ENCODE measurements at places on chromosomes 3 and 15.

GRCh38 chr3:197002701-197003454 is 26.7 kb downstream of the MELTF start:
- H3K4me3 ChIP-seq: peak overlapping the region; percentile 80
- peak; percentile 59 for DNase-seq
- no peaks in the 10 kb centered on the region for H3K4me1 ChIP-seq
- no peaks in the 10 kb centered on the region for H3K27me3 ChIP-seq
- H3K27ac ChIP-seq: peak overlapping the region; percentile 89

DNA sequence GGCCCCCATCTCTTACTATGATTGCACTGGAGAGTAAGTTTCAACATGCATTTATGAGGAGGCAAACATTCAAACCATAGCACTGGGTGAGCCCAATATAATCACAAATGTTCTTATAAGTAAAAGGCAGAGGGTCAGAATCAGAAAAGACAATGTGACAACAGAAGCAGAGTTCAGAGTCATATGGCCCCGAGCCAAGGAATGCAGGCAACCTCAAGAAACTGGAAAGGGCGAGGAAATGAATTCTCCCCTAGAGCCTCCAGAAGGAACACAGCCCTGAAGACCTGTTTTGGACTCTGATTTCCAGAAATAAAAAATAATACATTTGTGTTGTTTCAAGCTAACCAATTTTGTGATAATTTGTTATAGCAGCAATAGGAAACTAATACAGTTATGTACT is 81.3 kb upstream of the ABI3BP start:
- H3K4me1 ChIP-seq: no peaks in the 10 kb centered on the region
- no peak for DNase-seq
- no peak overlapping the region for H3K27ac ChIP-seq
- no peaks in the 10 kb centered on the region for H3K36me3 ChIP-seq
- peaks cover 3% of the 10 kb centered on the region for H3K27me3 ChIP-seq

GRCh38 chr15:83207660-83208366 is at the start of gene HDGFL3:
Gene HDGFL3, minus strand, starts transcription at chr15:83207823. Its CDS starts 409 bp downstream, at chr15:83207414.
- H3K27ac ChIP-seq: no peak within 1 kb of the TSS
- no peak for DNase-seq
- peaks cover 5% of the 10 kb centered on the region for H3K4me1 ChIP-seq
- H3K36me3 ChIP-seq: no peaks in the 10 kb centered on the region

DNA sequence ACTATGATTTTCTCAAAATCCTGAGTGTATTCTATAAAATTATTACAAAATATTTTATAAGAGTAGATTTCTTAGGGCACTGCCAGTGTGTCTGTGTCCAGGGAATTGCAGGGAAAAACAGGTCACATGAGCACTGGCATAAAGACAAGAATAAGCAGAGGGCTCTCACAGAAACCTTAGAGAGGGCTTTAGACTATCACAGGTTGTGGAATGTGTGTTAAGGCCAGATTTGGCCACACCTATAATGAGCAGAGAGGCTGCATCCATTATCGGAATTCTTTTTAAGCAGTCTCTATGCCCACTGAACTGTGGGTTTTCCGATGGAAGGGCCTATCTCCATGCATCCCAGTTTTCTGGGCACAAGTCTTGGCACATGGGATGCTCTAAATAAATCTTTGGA is 90.2 kb downstream of the RTP4 start:
- DNase-seq: no peak
- H3K36me3 ChIP-seq: peaks cover 1% of the 10 kb centered on the region
- no peak overlapping the region for H3K4me3 ChIP-seq
- no peak overlapping the region for H3K27ac ChIP-seq

DNA sequence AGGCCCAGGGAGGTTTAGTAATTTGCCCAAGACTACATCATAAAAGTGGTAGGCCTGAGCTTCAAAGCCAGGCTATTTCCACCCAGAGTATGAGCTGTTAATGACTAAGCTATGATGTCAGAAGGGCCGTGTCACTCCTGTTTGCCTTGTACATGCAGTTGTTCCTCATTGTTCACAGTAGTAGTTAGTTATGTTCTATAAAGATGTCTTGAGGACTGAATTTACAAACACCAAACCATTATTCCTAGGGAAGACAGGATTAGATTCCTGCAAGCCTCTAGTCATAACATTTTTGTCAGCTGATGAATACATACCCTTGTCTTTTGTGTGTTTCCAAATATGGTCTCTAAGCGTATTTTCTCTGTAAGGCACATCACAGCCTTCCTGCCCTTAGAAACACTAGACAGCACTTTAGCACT is 20.9 kb upstream of the LARS2 start:
- H3K27me3 ChIP-seq: peaks cover 42% of the 10 kb centered on the region
- H3K36me3 ChIP-seq: no peaks in the 10 kb centered on the region
- H3K4me1 ChIP-seq: no peaks in the 10 kb centered on the region
- no peak for DNase-seq
- H3K4me3 ChIP-seq: no peak overlapping the region

- H3K4me1 ChIP-seq: no peaks in the 10 kb centered on the region
- H3K27me3 ChIP-seq: peaks cover 49% of the 10 kb centered on the region
- no peak overlapping the region for H3K27ac ChIP-seq
Measured at GRCh38 chr15:47715402-47715801, 1.9 kb upstream of the SEMA6D start.

GRCh38 chr3:13839726-13840340 is 40.0 kb downstream of the WNT7A start:
- no peaks in the 10 kb centered on the region for H3K36me3 ChIP-seq
- H3K27ac ChIP-seq: no peak overlapping the region
- no peak for DNase-seq
- H3K27me3 ChIP-seq: peaks cover 7% of the 10 kb centered on the region

GRCh38 chr15:56729561-56729960 is 3.7 kb downstream of the ZNF280D start:
- H3K4me3 ChIP-seq: no peak overlapping the region
- no peaks in the 10 kb centered on the region for H3K27me3 ChIP-seq
- H3K4me1 ChIP-seq: peaks cover 50% of the 10 kb centered on the region
- H3K36me3 ChIP-seq: peaks cover 13% of the 10 kb centered on the region

DNA sequence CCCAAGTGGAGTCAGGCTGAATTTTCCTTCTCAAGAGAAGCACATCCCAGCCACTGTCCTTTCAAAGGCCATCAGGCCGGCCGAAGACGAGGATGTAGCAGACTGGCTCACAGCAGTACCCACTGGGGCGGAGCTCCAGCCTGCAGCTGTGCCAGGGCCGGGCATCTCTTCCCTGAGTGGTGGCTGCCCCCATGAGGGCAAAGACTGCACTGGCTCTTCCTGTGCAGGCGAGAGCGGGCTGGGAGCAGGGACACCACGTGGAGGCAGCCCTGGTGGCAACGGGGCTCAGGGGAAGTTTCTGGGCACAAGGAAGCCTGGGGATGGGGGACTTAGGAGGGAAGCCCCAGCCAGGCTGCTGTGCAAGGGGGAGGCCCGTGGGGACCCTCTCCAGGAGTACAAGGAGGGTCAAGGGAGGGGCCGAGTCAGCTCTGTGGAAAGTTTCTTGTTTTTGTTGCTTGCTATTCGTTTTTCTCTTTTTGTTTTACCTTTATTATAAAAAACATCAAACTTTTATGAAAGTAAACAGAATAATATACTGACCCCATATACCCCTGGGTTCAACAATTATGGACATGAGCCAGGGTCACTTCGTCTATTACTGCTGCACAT is 66.1 kb downstream of the RPN1 start:
- H3K36me3 ChIP-seq: peaks cover 3% of the 10 kb centered on the region
- no peak overlapping the region for H3K27ac ChIP-seq
- H3K4me3 ChIP-seq: no peak overlapping the region
- no peaks in the 10 kb centered on the region for H3K4me1 ChIP-seq
- peaks cover 44% of the 10 kb centered on the region for H3K27me3 ChIP-seq

GRCh38 chr15:99054025-99054387 is 46.4 kb upstream of the PGPEP1L start:
- H3K4me3 ChIP-seq: no peak overlapping the region
- peaks cover 40% of the 10 kb centered on the region for H3K27me3 ChIP-seq
- no peak overlapping the region for H3K27ac ChIP-seq
- DNase-seq: no peak

DNA sequence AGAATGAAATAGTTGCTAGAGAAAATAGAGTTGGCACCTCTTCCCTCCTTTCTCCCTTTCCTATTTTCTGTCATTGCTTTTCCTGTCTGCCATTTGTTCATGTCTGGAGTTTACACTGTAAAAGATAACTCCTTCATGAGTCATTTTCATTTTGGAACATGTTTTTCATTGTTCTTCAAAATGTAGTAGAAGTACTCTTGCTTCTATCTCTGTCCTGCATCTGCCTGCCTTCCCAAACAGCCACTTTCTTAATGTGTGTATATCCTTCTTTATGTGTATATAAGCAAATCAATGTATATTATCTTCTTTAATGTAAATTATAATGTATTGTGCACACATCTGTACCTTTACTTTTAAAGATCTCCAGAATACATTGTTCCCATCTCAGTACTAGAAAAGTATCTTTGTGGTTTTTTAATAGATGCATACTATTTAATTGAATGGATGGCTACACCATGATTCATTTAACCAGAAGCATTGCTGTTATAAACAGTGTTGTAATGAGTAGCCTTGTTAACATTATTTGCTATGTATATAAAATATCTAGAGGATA is 41.1 kb downstream of the TSC22D2 start:
- DNase-seq: no peak
- H3K36me3 ChIP-seq: peaks cover 7% of the 10 kb centered on the region
- no peaks in the 10 kb centered on the region for H3K27me3 ChIP-seq

DNA sequence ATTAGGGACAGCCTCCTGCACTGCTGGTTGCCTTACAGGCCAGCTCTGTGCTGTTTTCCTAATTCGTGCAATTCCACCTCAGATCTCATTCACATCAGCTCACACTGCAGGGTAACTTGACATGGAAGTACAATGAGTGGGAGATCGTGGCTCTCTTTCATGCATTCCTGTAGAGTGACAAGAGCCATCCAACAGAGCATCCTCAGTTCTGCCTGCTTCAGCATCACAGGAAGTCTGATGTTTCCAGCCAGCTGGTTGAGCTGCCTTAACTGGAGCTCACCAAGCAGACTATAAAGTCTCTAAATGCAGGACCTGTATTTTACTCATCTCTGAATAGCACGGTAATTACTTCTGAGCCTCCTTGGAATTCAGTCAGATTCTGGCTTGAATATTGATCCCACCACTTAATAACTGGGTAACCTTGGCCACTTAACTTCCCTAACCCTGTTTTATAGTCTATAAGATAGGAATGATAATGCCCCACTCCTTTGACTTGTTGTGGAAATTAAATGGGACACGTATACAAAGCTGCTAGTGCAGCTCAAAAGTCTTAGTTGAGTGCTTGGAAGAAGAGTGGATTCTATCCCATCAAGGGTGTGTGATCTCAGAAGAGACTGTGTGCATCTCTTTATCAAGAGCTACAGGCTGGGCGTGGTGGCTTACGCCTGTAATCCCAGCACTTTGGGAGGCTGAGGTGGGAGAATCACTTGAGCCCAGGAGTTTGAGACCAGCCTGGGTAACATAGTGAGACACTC is 1.4 kb upstream of the DIS3L start:
- no peaks in the 10 kb centered on the region for H3K27me3 ChIP-seq
- peak overlapping the region; percentile 89 for H3K4me3 ChIP-seq
- DNase-seq: no peak
- peaks cover 36% of the 10 kb centered on the region for H3K4me1 ChIP-seq
- peaks cover 13% of the 10 kb centered on the region for H3K36me3 ChIP-seq
- peak overlapping the region; percentile 98 for H3K27ac ChIP-seq

DNA sequence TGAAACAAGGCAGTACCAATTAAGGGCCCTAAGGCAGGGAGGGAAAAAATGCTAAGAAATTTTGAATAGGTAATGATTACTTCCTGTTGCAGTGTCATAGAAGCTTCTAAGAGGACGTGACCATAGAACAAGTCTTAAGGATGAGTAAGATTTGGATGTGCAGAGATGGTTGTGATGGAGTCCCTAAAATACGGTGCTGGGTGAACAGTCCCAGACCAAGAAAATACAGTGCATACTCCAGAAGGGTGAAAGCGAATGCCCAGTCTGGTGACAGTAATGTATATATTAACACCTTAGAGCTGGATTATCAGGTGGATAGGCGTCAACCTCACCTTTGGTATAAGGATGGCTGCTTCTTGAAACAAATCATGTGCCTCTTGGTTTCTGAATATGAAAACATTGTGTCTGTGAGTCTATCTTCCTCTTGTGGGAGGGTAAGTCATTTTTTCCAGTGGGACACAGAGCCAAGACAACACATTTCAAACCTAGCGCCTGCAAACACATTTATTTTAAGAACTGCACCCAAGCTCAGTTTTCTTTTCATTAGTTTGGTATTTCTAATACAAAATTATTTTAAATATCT is 101.2 kb upstream of the TP63 start:
- no peak for DNase-seq
- no peak overlapping the region for H3K27ac ChIP-seq
- H3K27me3 ChIP-seq: no peaks in the 10 kb centered on the region
- H3K4me1 ChIP-seq: peaks cover 4% of the 10 kb centered on the region
- H3K4me3 ChIP-seq: no peak overlapping the region
- H3K36me3 ChIP-seq: no peaks in the 10 kb centered on the region

- peak overlapping the region; percentile 12 for H3K4me3 ChIP-seq
- H3K36me3 ChIP-seq: peaks cover 2% of the 10 kb centered on the region
- H3K4me1 ChIP-seq: peaks cover 10% of the 10 kb centered on the region
- no peak overlapping the region for H3K27ac ChIP-seq
- H3K27me3 ChIP-seq: peaks cover 24% of the 10 kb centered on the region
- no peak for DNase-seq
Measured at GRCh38 chr3:186502966-186503712, 41.0 kb downstream of the CRYGS start.

- no peak overlapping the region for H3K4me3 ChIP-seq
- no peak for DNase-seq
- H3K27ac ChIP-seq: peak overlapping the region; percentile 59
- H3K27me3 ChIP-seq: no peaks in the 10 kb centered on the region
Measured at GRCh38 chr15:41906608-41907007, 12.8 kb upstream of the SPTBN5 start.

DNA sequence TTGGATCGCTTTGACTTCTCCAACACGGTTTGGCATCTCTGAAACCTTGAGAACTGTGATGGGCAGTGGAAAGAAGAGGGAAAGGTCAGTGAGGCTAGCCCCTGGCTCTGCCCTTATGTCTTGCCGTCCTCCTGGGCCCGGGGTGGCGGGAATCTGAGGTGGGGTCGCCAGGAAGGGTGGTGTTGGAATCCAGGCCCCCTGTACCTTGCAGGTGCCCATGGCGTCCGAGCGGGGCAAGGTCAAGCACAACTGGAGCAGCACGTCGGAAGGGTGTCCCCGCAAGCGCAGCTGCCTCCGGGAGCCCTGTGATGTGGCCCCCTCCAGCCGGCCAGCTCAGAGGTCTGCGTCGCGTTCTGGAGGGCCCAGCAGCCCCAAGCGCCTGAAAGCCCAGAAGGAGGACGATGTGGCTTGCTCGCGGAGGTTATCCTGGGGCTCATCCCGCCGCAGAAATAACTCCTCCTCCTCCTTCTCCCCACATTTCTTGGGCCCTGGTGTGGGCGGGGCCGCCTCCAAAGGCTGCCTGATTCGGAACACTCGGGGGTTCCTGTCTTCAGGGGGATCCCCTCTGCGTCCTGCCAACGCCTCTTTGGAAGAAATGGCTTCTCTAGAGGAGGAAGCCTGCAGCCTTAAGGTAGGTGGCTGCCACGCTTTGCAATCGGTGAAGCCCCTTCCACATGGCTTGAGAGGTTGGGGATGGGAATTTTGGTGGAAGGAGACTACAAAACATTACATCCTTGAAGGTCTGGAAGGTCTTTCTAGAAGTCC is 907 bp downstream of the TATDN2 start:
- H3K36me3 ChIP-seq: peaks cover 23% of the 10 kb centered on the region
- peak overlapping the region; percentile 98 for H3K4me3 ChIP-seq
- no peaks in the 10 kb centered on the region for H3K27me3 ChIP-seq
- no peak for DNase-seq

Measured in central memory CD8-positive, alpha-beta T cell (primary cell).